ENCODE measurements at places on chromosomes 16 and 17.

DNA sequence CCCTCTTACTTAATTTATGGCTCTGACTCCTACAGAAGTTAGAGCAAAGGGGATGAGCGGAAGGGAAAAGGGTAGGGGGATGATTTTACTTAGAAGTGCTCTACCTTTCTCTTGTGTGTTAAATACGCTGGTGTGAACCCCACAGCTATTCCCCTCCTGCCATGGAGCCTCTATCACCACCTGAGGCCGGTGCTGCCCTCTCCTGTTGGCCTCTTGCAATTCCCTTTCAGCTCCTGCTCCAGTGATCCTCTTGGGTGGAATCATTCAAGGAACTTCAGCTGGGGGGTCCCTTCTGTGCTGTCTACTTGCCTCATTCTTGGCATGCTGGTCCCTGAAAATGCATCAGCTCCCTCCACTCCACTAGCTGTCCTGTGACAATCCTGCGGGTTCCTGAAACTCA, 41.8 kb upstream of the CDH8 start:
- DNase-seq = no peak

GRCh38 chr17:81398176-81398831, 3.0 kb downstream of the BAHCC1 start:
- no peak for DNase-seq

DNA sequence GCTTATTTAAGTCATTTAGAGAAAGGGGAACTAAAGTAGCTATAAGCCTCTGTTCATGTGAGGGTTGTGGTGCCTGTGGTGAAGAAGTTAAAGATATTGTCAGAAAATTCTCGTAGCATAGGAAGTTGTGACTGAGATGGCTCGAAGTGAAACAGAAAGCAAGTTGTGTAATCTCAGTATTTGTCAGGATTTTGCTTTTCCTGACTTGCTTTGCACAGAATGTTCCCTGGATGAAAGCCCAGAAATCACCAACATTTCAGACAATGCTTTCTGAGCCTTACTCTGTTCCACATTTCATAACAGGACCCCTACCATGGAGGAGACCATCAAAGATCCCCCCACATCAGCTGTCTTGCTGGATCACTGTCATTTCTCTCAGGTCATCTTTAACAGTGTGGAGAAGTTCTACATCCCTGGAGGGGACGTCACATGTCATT, 10.6 kb downstream of the CALCOCO2 start:
- DNase-seq = peak; percentile 42

- DNase-seq = peak; percentile 71
These were observed 122.3 kb downstream of the SSH2 start for GRCh38 chr17:29807520-29808361.

GRCh38 chr17:77606865-77607210, 351.7 kb upstream of the TNRC6C start:
- no peak for DNase-seq

DNA sequence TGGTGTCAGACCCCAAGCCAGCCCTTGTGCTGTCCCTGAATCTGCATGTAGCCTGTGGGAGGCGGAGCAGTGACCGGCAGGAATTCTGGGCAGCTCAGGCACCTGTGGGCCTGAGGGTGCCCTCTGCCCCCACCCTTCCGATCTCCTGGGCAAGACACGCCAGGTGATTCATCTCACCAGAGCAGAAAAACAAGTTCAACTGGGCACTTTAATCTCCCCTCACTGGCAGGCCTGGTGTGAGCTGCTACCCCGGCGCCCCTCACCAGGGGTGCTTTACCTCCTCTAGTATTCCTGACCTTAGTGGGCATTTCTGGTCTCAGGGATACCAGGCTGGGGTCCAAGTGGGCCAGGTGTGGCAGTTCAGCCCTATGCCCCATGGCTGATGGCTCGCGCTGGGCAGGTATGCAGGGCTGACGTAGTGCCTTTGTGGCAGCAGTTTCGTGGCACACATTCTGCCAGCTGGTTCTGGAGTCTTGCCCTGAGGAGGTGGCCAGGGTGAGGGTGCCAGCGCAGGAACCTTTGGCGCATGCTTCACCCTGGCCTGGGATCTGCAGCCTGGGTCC, 6.0 kb downstream of the ERBB2 start:
- no peak for DNase-seq

DNA sequence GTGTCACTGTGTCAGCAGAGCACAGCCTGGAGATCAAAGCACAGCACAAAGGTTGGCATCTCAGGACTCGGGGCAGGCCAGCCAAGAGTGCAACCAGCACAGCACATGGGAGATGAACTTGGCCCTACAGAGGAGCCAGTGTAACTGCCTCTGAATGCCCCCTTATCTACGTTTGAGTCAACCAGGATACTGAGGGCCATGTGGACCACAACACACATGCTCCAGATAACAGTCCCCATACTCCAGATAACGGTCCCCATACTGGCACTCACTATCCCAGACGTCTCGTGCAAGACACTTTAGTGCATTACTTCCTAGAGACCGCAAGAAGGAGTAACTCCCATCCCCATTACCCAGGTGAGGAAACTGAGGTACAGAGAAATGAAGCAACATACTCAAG, 88.2 kb downstream of the XYLT1 start:
- DNase-seq = no peak

GRCh38 chr17:47644324-47644723, 5.4 kb upstream of the KPNB1 start:
- no peak for DNase-seq

GRCh38 chr17:6135236-6135635, 65.1 kb downstream of the WSCD1 start:
- DNase-seq = no peak

GRCh38 chr17:75917141-75917916, 12.6 kb upstream of the MRPL38 start:
- DNase-seq = no peak

DNA sequence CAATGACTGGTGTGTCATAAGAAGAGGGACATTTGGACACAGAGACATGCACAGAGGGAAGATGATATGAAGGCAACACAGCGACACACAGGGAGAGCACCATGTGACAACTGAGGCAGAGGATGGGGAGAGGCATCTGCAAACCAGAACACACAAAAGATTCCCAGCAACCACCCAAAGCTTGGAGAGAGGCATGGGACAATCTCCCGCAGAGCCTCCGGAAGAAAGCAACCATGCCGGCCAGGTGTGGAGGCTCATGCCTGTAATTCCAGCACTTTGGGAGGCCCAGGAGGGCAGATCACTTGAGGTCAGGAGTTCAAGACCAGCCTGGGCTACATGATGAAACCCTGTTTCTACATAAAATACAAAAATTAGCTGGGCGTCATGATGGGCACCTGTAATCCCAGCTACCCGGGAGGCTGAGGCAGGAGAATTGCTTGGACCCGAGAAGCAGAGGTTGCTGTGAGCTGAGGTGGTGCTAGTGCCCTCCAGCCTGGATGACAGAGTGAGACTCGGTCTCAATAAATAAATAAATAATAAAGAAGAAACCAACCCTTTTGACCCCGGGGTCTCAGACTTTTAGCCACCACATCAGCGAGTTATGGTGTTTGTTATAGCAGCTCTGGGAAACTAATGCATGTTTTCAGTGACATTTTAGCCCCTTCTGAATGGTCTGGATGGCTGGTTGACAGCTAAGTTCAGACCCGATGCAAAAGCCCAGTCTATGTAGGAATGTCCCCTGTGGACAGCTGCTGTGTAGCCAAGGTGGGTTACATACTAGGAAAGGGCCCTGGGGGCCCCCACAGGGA, 13.8 kb upstream of the PLCG2 start:
- no peak for DNase-seq

DNA sequence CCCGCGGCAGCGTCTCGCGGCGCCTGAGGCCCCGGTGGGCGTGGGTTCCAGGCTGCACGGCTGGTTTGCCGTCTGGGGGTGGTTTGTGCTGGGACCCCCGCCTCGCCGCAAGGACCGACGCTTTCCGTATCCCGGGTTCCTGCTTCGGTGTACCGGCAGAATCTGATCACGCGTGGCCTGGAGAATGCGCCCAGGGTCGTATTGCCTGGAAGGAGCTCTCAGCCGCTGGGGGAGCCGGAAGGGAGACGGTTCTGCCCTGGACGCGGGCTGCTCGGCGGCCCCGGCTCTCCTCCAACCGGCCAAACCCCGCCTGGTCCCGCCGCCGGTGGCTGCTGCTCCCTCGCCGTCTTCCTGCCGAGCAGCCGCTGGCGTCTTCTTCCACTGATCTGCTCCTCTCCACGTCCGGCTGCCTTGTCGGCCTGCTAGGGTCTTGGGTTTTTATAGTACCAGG, 39.8 kb downstream of the ZNF778 start:
- DNase-seq = peak; percentile 32

DNA sequence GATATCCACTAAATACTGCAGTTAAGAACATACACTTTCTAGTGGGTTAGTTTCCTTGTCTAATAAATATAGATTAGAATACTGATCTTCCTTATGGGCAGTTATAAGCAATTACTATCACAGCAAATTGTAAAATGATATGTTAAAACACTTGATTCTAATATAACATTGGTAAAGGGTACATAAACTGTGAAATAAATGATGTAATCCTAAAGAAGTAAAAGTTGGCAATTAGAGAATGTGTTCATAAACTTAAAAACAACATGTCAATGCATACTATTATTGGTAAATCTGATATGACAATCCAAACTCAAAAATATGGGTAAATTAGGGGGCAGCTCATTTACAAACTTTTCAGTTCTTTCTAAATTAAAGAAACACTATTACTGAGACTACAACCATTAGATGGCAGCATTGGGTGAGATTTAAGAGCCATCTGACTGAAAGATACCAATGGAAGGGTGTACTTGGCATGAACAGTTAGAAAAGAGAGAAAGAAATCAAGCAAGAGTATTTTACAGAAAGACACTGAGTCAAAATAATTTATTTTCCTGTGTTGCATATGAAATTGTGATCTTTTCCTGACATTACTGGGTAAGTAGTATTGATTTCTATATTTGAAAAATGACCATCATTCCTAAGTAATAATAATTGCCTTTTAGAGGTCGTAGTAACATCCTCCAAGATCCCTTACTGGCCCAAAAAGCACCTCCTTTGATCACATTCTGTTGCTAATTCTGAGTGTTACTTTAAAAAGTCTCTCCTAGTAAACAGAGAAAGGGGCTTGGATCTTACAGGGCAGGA, 119.6 kb downstream of the SPAG9 start:
- no peak for DNase-seq

- DNase-seq = no peak
These were observed 5.3 kb upstream of the CRK start for GRCh38 chr17:1461198-1461944.

DNA sequence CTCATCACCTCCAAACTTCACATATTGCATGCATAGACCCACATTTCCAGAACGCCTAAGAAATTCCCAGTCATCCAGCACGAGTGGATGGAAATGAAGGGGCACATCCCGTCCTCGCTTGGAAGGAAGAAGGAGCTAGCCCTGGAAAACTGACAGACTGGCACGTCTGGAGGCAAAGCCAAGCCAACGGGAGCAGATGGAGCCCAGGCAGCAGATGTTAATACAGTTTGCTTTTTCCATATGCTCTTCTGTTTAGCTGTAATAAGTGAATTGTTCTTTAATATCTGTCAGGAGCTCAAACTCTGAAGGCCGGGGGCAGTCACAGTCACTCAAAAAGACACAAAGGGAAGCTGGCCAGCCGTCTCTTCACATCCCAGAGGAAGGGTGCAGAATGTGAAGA, 187.7 kb downstream of the XYLT1 start:
- no peak for DNase-seq

- no peak for DNase-seq
These were observed 13.0 kb upstream of the KRT19 start for GRCh38 chr17:41540921-41541625.

DNA sequence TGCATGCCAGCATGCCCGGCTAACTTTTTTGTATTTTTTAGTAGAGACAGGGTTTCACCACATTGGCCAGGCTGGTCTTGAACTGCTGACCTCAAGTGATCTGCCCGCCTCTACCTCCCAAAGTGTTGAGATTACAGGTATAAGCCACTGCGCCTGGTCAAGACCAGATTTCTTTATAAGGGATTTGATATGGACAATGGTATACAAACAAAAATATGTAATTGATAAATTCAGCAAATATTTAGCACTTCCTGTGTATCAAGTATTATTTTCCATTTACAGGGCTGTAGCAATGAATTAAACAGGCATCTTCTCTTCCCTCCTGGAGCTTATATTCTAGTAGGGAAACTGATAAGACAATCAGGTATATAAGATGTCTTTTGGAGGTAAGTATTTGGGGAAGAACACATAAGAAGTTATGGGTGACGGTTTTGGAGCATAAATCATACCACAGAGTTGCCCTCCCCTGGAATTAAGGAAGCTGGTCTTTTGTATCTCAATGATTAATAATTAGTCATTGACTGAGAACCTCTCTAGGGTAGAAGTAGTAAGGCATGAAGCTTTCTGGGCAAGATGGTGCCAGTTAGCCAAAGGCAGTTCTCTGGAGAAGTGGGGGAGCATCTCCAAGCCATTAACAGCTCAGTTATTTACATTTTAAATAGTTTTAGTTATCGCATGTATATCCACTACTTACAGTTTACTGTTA, 35.8 kb downstream of the TANC2 start:
- no peak for DNase-seq

GRCh38 chr16:55778757-55779156, 54.1 kb downstream of the CES1 start:
- no peak for DNase-seq

GRCh38 chr17:75047398-75048098, 523 bp downstream of the KCTD2 start:
- peak; percentile 42 for DNase-seq

DNA sequence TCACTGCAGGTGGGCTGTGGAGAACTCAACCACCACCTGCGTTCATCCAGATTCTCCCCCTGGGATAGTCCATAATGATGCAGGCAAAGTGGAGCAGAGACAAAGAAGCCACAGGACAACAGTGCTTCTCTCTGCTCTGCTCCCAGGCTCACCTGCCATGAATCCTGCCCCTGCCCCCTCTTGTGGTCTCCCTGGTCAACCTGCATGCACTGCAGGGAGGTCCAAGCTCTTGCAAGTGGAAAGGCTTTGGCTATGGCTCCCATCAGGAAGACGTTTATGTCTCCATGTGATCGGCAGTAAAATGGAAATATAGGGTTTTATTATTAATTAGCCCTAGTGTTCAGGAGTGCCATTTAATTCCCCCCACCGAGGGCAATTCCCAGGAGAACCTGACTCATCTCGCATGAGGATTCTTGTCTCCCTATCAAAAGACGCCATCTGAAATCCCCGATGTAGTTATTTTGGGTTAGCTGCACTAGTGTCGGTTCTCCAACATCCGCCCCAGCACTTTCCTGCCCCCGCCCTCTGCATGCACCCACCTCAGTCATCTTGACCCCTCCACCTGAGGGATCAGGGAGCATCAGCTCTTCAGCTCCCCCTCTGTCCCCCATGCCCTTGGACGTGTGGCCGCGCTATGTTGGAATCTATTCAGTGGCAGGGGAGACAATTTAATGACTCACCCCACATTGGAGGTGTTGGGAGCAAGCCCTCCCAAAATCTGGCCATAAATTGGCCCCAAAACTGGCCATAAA, 91.8 kb downstream of the KCNJ12 start:
- DNase-seq = no peak

- DNase-seq = no peak
These were observed 220.7 kb downstream of the ENGASE start for GRCh38 chr17:79295307-79295706.

Data from activated T-cell treated with anti-CD3 and anti-CD28 coated beads, Interleukin-2, amount 50 U/mL, for 72 hours (primary cell).